ENCODE measurements at places on chromosomes 5 and 9.

GRCh38 chr5:75611311-75612225, at the start of gene ANKDD1B:
Gene ANKDD1B (plus strand): TSS chr5:75611453. CDS start chr5:75611635, 182 bp downstream.
- DNase-seq, result no peak

GRCh38 chr9:32424616-32425015, 40.2 kb downstream of the ACO1 start:
- no peak for DNase-seq

DNA sequence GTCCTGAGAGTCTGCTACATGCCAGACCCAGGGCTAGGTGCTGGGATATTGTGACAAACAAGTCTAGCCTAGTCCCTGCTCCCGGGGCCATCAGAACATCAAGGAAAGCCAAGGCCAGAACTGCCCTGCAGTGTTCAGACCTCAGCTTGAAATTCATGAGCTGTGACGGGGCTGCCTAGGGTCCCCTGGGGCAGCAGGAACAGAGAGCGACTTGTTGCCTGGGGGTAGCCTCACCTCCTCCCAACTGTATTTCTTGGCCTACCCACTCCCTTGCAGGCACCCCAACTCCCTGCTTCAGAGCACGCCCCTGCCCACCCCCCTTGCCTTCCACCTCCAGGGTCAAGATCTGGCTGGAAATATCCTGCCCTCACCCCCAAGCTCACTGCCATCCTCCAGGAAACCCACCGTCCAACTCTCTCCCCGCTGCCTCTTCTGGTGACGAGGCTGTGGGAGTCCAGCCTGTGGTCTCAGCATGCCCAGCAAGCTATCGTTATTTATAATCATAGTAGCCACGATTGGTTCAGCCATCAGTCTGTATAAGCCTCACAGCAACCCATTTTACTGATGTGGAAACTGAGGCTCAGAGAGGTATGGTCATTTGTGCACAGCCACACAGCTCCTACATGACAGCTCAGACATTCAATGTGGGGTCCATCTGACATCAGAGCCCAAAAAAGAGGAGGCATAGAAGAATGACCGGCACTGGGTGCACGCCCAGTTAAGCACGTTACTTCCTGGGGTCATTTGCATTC, 10.7 kb downstream of the DNM1 start:
- no peak for DNase-seq

GRCh38 chr9:91844190-91844589, 105.8 kb downstream of the ROR2 start:
- no peak for DNase-seq

- no peak for DNase-seq
Measured at GRCh38 chr5:16406630-16407029, 59.0 kb downstream of the ZNF622 start.

DNA sequence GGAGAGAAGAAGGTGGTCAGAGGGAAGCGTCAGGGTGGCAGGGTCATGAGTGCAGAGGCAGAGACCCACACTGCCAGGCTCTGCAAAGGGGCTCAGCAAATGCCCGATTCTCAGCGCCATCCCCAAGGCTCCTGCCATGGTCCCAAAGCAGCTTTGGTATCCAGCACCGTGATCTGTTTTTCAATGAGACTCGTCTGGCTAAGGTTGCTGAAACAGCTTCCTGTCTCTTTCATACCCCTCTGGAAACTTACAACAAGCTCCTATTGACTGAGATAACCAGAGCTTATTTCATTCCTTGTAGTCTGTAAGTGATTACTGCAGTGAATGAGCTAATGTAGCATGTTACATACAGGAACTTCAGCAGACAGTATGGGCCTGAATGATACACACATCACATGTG, 568.6 kb upstream of the DAP start:
- DNase-seq, result no peak

GRCh38 chr5:53667621-53668020, 107.2 kb downstream of the NDUFS4 start:
- no peak for DNase-seq
